Foreskin keratinocyte (primary cell): ENCODE measurements at places on chromosomes 6 and 20.

GRCh38 chr6:128739112-128739511 lies 143.8 kb upstream of the LAMA2 start:
- DNase-seq: peak; percentile 67

DNA sequence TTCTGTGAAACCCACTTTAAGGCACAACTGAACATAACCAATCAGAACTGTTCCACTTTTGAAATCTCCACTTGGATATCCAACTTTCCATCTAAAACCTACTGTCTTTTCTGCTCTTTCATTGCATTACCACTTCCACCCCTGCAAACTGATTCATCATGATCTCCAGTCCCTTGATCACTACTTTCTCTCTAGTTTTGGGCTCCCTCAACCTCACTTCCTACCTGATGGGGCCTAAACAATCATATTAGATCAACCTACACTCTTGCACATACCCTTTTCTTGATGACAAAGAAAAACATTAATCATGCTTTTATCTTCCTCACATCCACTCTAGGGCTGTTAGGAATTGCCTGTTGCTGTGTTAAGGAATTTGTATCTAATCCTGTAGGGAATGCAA lies 137.6 kb downstream of the PDSS2 start:
- DNase-seq: no peak

DNA sequence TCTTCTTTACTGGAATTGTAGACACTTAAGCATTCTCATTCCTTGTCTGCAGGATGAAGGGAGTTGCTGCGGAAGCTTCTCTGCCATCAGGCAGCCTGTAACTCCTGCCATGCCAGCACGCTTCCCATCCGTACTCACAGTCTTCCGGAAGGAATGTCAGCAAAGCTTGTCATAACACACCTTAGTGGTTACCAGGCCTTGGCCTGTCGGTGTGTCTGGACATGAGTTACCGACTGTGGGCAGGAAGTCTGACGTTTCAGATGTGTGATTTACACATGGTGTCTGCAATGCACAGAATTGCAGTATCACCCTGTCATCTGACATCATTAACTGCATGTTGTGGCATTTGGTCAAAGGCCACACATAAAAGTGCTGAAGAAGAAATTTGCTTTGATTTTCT lies 102.2 kb downstream of the SLC24A3 start:
- peak; percentile 99 for DNase-seq

- peak; percentile 63 for DNase-seq
Observed at GRCh38 chr6:43509984-43510826, at the start of gene LRRC73. Gene LRRC73, minus strand, starts transcription at chr6:43510346. Its CDS starts 561 bp downstream, at chr6:43509785.

DNA sequence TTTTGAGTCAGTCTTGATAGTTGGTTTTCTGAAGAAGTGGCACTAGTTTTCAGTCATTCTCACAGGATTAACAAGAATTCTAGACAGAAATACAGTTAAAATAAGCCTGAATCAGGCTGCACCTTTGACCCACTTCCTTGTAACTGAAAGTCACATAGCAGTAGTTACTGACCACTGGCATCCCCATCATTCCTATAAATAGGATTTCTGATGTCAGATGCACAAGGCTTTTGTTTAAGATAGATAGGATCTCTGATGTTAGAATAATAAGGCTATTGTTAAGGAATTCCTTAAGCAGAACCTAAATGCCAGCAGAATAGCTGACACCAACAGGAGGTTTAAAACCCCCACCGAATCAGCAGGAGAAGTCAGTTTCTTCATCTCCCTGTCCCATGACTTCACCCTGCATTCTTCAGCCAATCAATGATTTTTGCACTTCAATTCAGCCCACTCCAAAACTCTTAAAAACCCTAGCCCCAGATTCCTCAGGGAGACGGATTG lies 30.6 kb upstream of the ZBTB24 start:
- peak; percentile 27 for DNase-seq

- no peak for DNase-seq
Observed at GRCh38 chr20:63626424-63627128, at the start of gene GMEB2. Gene GMEB2, minus strand, starts transcription at chr20:63627101. Its CDS starts 7,704 bp downstream, at chr20:63619397.

- peak; percentile 98 for DNase-seq
Observed at GRCh38 chr6:73580247-73581149, 59.7 kb upstream of the EEF1A1 start.

DNA sequence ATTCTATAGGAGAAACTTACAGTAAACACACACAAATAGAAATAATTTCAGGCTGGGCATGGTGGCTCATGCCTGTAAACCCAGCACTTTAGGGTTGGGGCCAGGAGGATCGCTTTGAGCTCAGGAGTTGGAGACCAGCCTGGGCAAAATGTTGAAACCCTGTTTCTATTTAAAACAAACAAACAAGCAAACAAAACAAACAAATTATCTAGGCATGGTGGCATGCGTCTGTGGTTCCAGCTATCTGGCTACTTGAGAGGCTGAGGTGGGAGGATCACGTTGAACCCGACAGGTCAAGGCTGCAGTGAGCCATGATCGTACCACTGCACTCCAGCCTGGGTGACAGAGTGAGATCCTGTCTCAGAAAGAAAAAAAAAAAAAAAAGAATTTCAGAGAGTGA lies 64.0 kb downstream of the NHLRC1 start:
- no peak for DNase-seq

DNA sequence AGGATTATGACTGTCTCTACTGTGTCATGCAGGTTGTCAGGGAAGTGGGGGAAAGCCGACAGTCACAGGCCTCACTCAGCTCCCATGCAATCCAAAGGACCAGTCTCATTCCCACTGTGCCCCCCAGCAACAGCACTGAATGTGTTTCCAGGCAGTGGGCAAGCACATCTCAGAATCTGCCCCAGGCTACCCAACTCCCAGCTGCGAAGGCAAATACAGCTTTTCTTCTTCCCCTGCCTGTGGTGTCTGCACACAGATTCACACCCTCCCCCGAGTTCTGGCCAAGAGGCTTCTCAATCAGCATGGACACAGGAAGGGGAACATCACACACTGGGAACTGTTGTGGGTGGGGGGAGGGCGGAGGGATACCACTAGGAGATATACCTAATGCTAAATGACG lies 75.3 kb downstream of the SNAP91 start:
- DNase-seq: no peak

DNA sequence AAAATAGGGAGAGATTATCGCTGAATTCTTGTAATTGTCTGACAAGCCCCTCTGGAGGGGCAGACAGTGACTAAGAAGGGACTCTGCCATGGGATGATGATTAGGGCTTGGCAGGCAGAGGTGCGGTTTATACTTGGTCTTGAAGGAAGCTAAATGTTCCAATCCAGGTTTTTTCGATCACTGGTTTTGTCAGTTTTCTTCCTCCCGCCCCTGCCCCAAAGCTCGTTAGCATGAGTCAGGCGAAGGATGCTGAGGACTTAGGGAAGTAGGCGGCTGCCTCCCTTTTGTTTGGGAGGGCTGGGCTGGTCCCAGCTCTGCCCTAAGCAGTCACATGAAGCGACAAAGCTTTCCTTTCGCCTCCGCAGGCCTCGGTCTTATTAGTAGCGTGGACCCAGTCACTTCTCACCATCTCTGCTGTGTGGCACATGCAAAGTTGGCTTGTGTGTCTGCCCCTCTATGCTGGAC lies 314.2 kb downstream of the CDC5L start:
- no peak for DNase-seq

DNA sequence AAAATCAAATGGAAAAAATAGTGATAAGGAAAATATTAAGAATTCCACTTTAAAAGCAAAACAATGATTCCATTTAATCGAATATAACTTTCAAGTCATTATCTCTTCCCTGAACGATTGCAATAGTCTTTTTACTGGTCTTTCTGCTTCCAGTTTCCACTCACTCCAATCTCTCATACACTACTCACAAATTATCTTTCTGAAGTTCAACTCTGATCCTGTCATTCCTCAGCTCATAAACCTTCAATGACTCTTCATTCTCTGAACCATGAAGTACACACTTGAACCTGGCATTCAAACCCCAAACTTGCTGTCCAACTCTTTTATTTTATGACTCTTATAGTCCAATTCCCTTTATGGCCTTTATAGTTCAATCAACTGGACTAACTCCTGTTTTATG lies 304.1 kb upstream of the TCF21 start:
- DNase-seq: no peak

GRCh38 chr6:41577356-41578216 lies 31.4 kb downstream of the FOXP4 start:
- DNase-seq: no peak

GRCh38 chr6:43328528-43328927 lies 19.9 kb upstream of the CRIP3 start:
- no peak for DNase-seq

GRCh38 chr6:145866456-145867396 lies 52.1 kb upstream of the FBXO30 start:
- DNase-seq: no peak

GRCh38 chr20:32517914-32518592 lies 67.1 kb downstream of the NOL4L start:
- no peak for DNase-seq

DNA sequence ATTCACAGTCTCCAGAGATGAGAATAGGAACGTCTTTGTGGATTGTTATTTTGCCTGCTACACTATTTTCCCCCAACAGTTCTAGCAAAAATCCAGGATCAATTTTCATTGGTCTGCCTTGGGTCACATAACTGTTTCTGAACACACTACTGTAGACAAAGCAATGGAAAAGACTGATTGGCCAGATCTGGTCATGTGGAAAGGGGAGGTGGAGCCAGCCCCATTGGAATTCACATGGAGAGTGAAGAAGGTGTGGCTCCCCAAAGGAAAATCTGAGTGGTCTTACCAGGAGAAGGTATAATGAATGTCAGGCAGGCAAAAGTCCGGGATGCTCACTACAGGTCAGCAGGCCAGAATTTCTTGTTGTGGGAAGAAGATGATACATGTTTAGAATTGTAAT lies 9.5 kb upstream of the TP53RK start:
- no peak for DNase-seq
